Spinal cord (tissue), 10 donors: ENCODE measurements at places on chromosomes 2 and 18. TPM values are rescaled to one million over a fixed set of nuclear protein-coding genes. Genes with fewer than 3 reads are reported as not detected.

ANKRD44 gene
- 25.9 TPM for polyA plus RNA-seq

FER1L5 gene
- polyA plus RNA-seq, result 0.57 TPM

FAP gene
- polyA plus RNA-seq, result 10.2 TPM

DNA sequence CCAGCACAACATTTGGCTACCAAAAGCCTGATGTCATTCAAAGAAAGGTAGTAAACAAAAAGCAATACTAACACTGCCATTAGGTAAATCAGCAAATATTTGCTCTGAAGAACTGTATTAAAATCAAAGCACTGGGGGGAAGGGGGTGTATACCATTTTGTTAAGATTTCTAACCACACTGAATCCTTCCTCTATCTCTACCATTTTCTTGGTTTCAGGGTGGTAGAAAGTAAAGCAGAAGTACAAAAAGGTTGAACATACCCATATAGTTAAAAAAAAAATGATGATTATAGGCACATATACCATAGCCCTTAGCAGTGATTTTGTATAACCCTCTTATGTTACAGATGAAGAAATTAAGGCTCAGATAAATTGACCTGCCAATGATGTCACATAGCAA, 437.6 kb downstream of the ZEB2 start:
- DNase-seq, result no peak
- H3K27ac ChIP-seq, result no peak overlapping the region
- H3K36me3 ChIP-seq, result no peaks in the 10 kb centered on the region
- no peak overlapping the region for H3K4me3 ChIP-seq
- H3K27me3 ChIP-seq, result no peaks in the 10 kb centered on the region

GRCh38 chr2:102313025-102313424, 1.7 kb downstream of the IL1RL1 start:
- no peak overlapping the region for H3K4me3 ChIP-seq
- no peaks in the 10 kb centered on the region for H3K27me3 ChIP-seq
- no peak overlapping the region for H3K27ac ChIP-seq
- no peaks in the 10 kb centered on the region for H3K36me3 ChIP-seq
- H3K4me1 ChIP-seq, result no peaks in the 10 kb centered on the region

GRCh38 chr18:29560270-29560669, 1383.3 kb upstream of the CDH2 start:
- DNase-seq, result no peak
- no peaks in the 10 kb centered on the region for H3K36me3 ChIP-seq
- no peaks in the 10 kb centered on the region for H3K4me1 ChIP-seq
- H3K27ac ChIP-seq, result no peak overlapping the region

DNA sequence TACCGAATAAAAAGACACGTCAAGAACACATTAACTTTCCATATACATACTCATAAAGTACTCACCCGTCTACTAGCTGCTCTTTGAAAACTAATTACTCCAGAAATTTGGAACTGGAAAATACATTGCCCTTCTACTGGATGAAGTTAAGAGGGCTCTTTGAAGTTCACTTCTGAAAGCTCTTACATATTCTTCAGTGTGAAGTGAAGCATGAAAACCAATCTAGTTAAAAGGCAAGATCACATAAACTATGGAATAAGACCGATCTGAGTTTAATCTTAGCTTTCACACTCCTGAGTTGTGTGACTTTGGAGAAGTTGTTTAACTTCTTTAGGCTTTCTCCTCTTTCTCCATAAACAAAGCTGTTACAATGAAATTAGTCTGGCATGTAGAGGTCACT, 38.5 kb downstream of the REV1 start:
- no peak for DNase-seq
- no peak overlapping the region for H3K27ac ChIP-seq
- no peak overlapping the region for H3K4me3 ChIP-seq
- H3K36me3 ChIP-seq, result peaks cover 21% of the 10 kb centered on the region
- no peaks in the 10 kb centered on the region for H3K27me3 ChIP-seq
- no peaks in the 10 kb centered on the region for H3K4me1 ChIP-seq

- H3K36me3 ChIP-seq, result no peaks in the 10 kb centered on the region
- DNase-seq, result no peak
Measured at GRCh38 chr2:240933048-240933965, 27.2 kb downstream of the CROCC2 start.

DNA sequence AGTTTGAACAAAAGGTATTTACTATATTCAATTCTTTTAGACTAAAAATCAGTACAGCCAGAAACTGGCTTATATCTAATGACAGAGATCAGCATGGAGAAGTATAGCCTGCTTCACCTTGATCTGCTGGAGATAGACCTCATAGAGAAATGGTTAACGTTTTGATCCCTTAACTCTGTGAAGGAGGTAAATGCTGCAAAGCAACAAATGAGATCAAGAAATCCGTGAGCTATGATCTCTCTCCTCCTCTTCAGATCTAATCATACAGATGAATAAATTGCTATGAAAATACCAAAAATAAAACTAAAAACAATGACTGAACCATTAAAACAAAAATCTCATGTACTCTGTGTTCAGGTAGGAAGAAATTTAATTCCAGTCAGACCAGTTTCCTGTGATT, 42.8 kb downstream of the KLHL14 start:
- peak overlapping the region; percentile 35 for H3K4me3 ChIP-seq
- no peaks in the 10 kb centered on the region for H3K27me3 ChIP-seq
- no peaks in the 10 kb centered on the region for H3K36me3 ChIP-seq
- no peak for DNase-seq
- no peaks in the 10 kb centered on the region for H3K4me1 ChIP-seq

GRCh38 chr2:64498438-64498837, 25.7 kb upstream of the AFTPH start:
- no peaks in the 10 kb centered on the region for H3K36me3 ChIP-seq
- no peaks in the 10 kb centered on the region for H3K27me3 ChIP-seq
- no peak for DNase-seq

GRCh38 chr2:232299927-232300674, 78.5 kb upstream of the ALPP start:
- H3K27ac ChIP-seq, result no peak overlapping the region
- no peak overlapping the region for H3K4me3 ChIP-seq
- no peaks in the 10 kb centered on the region for H3K27me3 ChIP-seq
- DNase-seq, result no peak
- H3K36me3 ChIP-seq, result no peaks in the 10 kb centered on the region

- no peak for DNase-seq
- no peak overlapping the region for H3K4me3 ChIP-seq
- H3K27me3 ChIP-seq, result peaks cover 65% of the 10 kb centered on the region
- no peak overlapping the region for H3K27ac ChIP-seq
- peaks cover 29% of the 10 kb centered on the region for H3K4me1 ChIP-seq
- H3K36me3 ChIP-seq, result no peaks in the 10 kb centered on the region
Measured at GRCh38 chr18:902229-902628, 2.4 kb upstream of the ADCYAP1 start.

DNA sequence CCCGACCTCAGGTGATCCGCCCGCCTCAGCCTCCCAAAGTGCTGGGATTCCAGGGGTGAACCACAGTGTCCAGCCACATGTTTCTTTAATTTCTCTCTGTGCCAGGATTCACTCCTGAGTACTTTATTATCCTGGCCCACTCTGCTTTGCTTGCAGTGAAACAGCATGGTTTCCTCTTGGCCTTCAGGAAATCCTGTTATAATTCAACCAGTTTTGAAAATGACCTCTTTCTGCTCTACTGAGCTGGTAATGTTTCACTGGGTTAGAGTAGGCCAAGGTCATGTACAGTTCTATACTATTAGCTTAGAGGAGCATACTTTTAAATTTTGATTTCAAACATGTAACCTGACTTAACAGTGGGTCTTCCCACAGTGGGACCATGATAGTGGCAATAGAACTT, 90.6 kb upstream of the PELI1 start:
- H3K27ac ChIP-seq, result no peak overlapping the region
- no peaks in the 10 kb centered on the region for H3K4me1 ChIP-seq
- no peaks in the 10 kb centered on the region for H3K36me3 ChIP-seq

- no peaks in the 10 kb centered on the region for H3K4me1 ChIP-seq
- H3K27ac ChIP-seq, result no peak overlapping the region
- DNase-seq, result no peak
- no peaks in the 10 kb centered on the region for H3K27me3 ChIP-seq
- peaks cover 4% of the 10 kb centered on the region for H3K36me3 ChIP-seq
Measured at GRCh38 chr2:62883629-62884028, 167.0 kb upstream of the OTX1 start.

- peak overlapping the region; percentile 65 for H3K27ac ChIP-seq
- H3K27me3 ChIP-seq, result no peaks in the 10 kb centered on the region
- H3K4me3 ChIP-seq, result no peak overlapping the region
- peaks cover 8% of the 10 kb centered on the region for H3K36me3 ChIP-seq
Measured at GRCh38 chr2:235859651-235860050, 308.5 kb downstream of the GBX2 start.

DNA sequence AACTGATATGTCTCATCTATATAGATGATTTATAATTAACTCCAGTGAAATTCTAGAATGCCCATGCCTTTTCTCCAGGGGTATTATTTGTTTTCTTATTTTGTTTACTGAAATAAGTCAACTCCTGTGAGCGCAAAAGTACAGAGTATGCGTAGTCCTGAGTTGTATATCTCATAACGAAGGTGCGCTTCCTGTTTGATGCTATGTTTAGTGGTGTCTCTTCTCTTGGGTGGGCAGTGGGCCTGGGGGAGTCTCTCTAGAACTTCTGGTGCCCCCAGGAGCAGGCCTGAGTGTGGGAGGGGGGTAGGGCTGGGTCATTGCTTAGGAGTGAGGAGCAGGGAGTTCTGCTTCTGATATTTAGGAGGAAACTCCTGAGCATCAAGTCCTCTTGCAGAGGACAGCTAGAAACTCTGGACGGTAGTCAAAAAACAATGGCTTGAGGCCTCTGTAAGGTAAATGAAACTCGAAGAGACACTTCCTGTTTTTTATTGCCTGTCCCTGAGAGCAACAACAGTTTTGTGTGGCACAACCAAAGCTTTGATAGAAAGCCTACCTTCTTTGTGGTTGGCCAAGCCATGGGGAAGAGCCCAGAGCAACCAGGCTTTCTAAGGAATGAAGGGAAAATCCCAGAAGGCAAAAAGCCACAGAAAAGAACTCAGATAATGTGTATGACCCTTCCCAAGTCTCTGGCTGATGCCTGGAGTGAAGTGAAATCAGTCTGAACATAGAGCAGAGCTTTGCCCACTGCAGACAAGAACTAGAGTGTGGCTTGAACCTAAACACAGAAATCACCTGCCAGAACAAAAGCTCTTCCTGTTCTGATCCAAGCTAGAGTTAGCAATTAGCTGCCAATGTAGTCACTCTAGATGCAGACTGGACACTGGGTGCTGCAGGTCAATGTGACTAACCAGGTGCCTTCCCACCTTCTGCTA, 8.5 kb upstream of the SP140L start:
- H3K36me3 ChIP-seq, result no peaks in the 10 kb centered on the region
- DNase-seq, result no peak
- H3K4me3 ChIP-seq, result no peak overlapping the region
- H3K27ac ChIP-seq, result no peak overlapping the region
- H3K4me1 ChIP-seq, result no peaks in the 10 kb centered on the region

GRCh38 chr2:224365331-224365730, 36.6 kb downstream of the FAM124B start:
- no peak overlapping the region for H3K27ac ChIP-seq
- peaks cover 6% of the 10 kb centered on the region for H3K4me1 ChIP-seq

GRCh38 chr2:173749315-173749714, 215.9 kb downstream of the SP3 start:
- H3K4me3 ChIP-seq, result no peak overlapping the region
- peak; percentile 41 for DNase-seq
- peaks cover 14% of the 10 kb centered on the region for H3K4me1 ChIP-seq
- no peak overlapping the region for H3K27ac ChIP-seq
